ENCODE measurements at places on chromosomes 2 and 18.

- no peak for DNase-seq
Observed at GRCh38 chr2:81097361-81097760, 792.8 kb upstream of the LRRTM1 start.

GRCh38 chr2:218249691-218250090 lies 11.1 kb upstream of the GPBAR1 start:
- DNase-seq, result no peak

GRCh38 chr18:35936951-35937350 lies 35.5 kb upstream of the RMP24 start:
- no peak for DNase-seq

DNA sequence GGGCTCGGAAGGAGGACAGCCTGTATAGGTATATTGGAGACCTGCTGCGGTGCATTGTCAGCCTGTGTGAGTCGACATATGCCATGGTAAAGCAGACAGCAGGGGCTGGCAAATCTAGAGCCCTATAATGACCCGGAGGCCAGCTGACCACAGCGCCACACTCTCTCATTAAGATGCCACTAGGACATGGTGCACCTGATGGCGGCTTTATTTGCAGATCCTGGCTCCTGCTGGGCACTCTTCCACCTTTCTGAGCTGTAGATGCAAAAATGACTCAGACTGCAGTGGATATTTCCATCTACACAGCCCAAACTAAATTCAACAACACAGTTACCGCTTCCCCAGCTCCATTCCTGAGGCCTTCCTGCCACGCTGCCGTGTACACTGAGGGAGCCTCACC lies 389.9 kb downstream of the TNS1 start:
- DNase-seq, result no peak

- no peak for DNase-seq
Observed at GRCh38 chr2:57180042-57180567, 866.5 kb upstream of the VRK2 start.

Measured in endothelial cell (in vitro differentiated cells).